ENCODE measurements at places on chromosomes 1 and 21.

GRCh38 chr1:28256197-28256827, 3.0 kb upstream of the SESN2 start:
- no peak for DNase-seq

GRCh38 chr1:118660769-118661168, 327.4 kb downstream of the TBX15 start:
- peak; percentile 46 for DNase-seq

GRCh38 chr1:47411436-47411835, 4.6 kb upstream of the FOXE3 start:
- DNase-seq, result no peak

DNA sequence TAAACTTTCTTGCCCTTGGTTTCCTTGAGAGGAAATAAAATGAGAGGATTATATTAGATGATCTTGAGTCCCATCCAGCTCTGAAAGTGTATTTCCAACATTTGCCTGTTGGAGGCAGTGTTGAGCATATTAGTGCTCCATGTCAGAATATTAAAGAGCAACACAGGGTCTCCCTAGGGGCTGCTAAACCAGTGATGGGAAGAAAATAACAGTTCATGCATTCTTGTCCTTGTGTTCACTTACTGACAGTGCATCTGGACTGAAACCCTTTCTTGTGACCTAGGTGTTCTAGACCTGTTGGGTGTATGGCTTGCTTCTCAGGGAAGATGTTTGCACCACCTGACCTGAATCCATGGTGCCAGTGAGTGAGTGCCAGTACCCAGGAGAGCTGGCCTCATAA, 124.7 kb upstream of the KIAA0040 start:
- no peak for DNase-seq

- peak; percentile 71 for DNase-seq
These were observed 180.5 kb downstream of the DYRK1A start for GRCh38 chr21:37546949-37547614.

All from M059J (cell line).